ENCODE measurements at places on chromosomes 6 and 20.

GRCh38 chr6:78492351-78493017, 374.9 kb upstream of the IRAK1BP1 start:
- no peak for DNase-seq

GRCh38 chr6:9638861-9639260, 776.0 kb downstream of the TFAP2A start:
- no peak for DNase-seq

DNA sequence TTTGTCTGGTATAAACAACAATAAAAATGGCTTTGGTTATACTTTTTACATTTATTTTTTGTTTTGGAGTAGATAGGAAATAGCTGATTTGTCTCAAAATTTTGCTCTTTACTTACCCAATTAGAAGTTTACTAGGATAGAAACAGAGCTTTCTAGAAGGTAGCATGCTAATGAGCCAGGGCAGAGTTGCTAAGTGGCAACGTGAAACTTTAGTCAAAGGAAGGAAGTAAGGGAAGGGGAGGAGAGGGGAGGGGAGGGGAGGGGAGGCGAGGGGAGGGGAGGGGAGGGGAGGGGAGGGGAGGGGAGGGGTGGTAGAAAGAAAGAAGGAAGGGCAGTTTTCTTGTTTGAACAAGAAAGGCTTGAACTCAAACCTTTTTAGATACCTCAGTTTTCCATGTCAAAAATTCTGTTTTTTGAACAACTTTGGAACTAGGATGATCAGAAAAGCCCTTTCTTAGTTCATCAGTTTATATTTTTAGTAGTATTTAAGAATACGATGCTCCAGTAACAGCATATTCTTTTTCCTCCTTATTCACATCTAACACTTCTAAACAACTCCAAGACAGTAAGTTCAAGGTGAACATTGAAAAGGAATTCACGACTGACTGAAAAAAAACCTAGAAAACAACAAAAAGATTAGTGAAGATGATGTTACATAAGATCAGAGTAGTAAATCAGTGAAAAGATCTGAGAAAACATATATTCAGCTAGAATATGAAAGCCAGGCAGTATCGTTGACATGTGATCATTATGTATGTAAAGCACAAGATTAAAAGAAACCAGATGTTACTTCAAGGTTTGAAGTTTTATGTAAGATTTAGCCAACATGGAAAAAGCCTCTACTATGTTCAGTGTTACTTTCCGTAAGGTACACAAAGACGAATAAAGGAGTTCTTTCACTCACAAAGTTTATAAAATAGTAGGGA, 263.4 kb downstream of the ARHGAP18 start:
- no peak for DNase-seq

DNA sequence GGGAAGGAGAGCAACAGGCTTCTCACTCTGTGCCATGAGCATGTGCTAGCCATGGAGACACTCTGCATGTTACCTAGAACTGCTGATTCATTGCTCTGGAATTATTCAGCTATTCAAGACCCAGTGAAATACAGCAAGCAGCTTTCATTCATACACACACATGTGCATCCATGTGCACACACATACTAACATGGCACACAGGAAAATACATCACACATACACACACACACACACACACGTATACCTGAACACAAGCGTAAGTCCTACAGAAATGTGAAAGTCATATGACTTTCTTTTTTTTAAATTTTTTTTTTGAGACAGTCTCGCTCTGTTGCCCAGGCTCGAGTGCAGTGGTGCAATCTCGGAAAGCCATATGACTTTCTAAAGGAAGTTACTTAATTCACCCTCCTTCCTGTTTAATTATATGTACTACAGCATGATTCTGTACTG, 108.2 kb upstream of the NFATC2 start:
- DNase-seq = no peak

GRCh38 chr6:76888351-76888750, 574.9 kb downstream of the HTR1B start:
- DNase-seq = no peak

DNA sequence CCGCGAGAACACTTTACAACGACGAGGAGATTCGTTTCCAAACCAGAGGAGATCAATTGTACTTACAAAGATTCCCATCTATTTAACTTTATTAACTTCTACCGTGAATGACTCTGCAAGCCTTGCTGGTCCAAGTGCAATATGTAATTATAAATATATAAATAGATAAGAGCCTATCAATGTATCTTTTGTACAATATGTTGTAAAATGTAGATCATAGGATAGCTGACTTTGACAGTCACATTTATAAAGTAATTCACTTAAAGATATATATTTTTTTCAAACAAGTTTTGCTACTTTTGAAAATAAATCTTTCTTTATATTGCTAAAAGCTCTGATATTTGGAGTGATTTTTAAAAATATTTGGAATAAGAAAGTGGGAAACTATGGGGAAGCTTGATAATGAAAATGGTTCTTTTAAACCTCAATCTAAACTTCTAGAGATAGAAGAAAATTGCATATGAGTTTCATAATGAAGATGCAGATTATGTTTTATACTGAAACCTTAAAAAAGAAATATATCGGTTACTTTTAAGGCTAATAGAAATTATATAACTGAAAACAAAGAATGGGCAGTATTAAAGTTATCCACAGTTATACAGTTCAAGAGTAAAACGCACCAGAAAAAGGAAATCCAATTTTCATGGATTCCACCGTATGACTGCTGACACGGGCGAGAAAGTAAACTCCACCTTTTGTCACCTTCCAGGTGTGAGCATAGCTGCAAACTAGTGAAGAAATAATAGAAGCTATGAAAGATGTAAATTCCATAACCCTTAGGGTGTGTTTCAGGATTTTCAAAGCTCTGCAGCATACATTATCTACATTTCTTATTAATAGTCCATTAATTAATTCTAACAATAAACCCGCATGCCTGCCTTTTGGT, 3.3 kb downstream of the TCF21 start:
- DNase-seq = no peak

GRCh38 chr20:63974402-63975200, 4.8 kb downstream of the SAMD10 start:
- DNase-seq = no peak

DNA sequence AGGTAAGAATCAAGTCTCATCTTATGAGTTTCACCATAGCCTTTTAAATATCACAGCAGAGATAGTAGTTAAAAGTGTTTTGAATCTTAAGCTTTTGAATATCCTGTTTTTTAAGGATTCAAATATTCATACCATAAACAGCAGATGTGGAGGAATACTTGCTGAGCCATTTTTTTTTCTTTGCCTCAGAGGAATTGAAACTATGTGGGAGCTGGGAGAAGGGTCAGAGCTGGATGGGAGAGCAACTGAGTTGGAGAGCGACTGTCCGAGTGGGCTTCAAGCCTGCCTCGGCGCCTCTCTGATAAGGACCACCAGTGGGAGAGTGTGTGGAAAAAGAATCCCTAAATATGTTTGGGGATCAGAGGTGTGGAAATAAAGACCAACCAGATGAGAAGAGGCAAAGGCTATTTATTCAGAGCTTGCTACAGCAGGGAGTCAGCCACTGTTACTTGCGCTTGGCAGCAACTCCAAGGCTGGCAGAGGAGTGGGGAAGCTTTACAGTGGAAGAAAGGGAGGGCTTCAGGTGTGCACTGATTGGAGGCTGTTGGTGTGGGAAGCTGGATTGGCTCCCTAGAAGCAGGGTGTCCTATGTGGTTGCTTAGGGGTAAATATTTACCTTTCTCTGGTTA, 34.3 kb upstream of the MCUR1 start:
- no peak for DNase-seq

- DNase-seq = no peak
These were observed 11.7 kb downstream of the MMP24 start for GRCh38 chr20:35238170-35238569.

DNA sequence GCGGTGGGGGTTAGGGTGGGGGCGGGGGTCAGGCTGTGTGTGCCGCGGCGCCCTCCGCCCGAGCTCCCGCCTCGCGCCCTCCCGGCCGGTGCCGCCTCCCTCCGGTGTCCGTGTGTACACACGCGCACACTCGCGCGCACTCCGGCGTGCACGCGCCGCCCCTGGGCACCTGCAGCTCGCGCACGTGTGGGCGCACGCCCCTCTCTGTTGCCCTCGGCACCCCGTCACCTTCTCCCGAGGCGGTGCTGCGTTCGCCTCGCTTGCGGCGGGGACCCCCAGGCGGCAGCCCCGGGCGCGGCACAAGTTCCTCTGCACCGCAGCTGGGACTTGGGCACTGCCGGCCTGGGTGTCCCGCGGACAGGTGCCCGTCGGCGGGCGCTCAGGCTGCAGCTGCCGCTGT, 525 bp downstream of the MACROD2 start:
- DNase-seq = no peak

- no peak for DNase-seq
These were observed 16.9 kb downstream of the ZNF217 start for GRCh38 chr20:53576586-53577318.

- no peak for DNase-seq
These were observed 64.8 kb upstream of the KIF25 start for GRCh38 chr6:167932468-167933276.

DNA sequence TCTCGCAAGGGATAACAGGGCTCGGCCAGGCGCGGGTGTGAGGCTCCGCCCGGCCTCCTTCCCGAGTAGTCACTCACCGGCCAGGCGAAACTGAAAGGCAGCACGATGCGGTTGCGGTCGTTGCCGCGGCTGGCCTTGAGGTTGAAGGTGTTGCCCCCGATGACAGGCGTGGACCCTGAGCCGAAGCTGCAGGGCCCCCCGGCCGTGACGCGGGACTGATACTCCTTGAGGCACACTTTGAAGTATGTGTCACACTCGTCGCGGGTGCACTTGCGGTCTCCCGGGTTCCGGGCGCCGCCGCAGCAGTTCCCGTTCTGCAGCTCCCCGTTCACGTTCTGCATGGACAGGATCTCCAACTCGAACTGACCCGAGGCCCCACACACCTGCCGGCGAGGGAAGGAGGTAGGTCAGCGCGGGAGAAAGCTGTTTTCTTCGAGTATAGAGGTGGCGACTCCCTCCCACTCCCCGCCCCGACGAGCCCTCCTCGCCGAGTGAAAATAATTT, 1.1 kb downstream of the JAG1 start:
- DNase-seq = no peak

DNA sequence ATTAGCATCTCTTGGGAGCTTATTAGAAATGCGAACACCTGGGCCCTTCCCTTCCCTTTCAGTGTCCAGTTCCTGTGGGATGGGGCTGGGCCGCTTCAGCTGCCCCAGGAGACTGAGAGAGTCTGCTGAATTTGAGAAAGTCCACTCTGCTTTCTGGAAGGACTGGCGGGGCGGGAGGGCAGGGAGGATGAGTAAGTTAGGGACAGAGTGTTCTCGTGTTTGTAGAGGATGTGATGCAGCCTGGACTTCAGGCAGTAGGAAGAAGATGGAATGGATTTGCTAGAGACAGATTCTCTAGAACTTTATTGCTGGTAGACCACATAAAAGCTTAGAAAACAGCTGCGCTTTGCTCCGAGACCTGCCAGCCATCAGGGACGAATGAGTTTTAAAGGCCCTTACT, 1.1 kb upstream of the TULP4 start:
- no peak for DNase-seq

DNA sequence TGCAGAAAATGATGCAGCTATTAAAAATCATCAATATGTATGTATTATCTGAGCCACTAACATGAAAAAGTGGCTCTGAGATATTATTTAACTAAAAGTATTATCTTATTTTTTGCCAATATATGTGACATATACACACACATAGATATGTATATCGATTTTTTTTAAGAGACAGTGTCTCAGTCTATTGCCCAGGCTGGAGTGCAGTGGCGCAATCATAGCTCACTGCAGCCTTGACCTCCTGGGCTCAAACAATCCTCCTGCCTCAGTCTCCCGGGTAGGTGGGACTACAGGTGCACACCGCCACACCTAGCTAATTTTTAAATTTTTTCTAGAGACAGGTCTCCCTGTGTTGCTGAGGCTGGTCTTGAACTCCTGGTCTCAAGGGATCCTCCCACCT, 1.6 kb upstream of the TRAF3IP2 start:
- DNase-seq = no peak

DNA sequence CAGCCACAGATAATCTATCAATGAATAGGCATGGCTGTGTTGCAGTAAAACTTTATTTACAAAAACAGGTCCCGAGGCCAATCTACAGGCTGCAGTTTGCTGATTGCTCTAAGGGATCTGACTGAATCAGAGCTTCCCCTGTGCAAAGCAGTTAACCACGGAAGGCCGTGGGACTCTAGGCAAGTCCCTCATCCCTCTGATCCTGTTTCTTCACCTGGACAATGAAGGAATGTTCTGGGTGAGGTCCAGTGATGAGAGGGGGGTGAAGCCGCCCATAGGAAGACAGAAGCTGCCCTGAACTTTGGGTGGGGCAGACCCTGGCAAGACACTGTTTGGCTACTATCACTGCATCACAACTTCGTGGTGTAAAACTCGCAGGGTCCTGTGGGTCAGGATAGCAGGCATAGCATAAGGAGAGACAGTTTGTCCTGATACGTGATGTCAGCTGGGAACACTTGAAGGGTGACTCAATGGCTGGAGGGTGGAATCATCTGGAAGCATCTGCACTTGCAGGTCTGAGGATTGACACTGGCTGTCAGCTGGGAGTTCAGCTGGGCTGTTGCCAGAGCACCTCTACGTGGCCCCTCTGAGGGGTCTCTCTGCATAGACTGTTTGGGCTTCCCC, 33.3 kb upstream of the TGM2 start:
- DNase-seq = no peak

- DNase-seq = no peak
These were observed 8.7 kb downstream of the GFRA4 start for GRCh38 chr20:3654326-3655130.

- no peak for DNase-seq
These were observed 25.2 kb downstream of the UCKL1 start for GRCh38 chr20:63930971-63931553.

DNA sequence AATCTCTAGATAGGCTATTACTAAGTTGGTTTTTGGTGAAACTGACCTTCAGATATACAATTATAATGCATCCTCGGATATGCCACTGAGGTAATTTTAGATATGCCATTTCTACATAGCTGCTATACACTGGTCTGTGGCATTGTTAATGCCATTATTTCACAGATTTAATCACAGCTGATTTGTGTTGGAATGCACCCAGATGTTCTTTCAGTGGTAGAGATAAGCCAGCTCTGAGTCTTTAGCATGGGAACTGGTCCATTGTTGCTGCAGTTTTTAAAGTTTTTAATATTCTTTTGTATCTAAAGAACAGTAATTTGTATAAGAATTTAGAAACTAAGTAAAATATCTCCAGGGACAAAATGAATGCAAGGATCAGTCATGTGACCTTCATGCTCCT, 6.8 kb downstream of the TMX4 start:
- DNase-seq = no peak

- no peak for DNase-seq
These were observed 83.4 kb downstream of the CDK19 start for GRCh38 chr6:110731898-110732297.

DNA sequence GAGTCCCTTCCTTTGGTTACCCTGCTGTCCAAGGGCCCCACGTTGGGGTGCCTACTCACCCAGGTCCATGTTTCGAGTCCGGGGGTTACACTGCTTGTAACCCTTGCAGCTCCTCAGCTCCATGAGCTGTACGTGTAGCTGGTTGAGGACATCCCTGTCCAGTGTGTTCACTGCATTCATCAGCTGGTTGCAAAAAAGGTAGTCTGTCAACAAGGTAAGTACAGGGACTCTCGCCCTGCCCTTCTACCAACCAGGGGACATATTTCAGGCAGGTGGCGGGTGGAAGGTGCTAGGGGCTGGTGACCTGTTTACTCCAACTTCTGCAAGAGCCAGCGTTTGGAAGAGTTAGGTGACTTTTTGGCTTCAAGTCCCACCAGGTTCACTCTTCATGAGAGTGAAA, 123.6 kb downstream of the SULF2 start:
- DNase-seq = no peak
